Skin of body (tissue), 3 donors: ENCODE measurements at places on chromosomes 3 and 15. TPM values are rescaled to one million over a fixed set of nuclear protein-coding genes. Genes with fewer than 3 reads are reported as not detected.

DNA sequence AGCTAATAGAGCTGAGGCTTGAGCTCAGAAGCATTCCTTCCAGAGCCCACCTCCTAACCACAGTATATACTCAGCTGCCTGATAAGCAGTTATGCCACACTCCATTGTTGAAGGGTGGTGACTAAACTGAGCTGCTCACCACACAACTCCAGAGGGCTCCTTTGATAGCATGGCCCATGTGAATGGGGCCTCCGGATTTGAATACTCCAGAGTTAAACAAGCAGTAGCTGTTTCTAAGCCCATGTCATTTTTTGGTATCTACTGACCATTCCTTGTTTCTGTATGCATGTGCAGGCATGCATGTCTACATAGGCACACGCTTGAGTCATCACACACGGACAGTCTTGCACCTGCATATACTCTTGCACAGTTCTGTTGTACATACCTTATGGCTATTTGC lies 28.9 kb downstream of the IGSF10 start:
- no peak for DNase-seq

DNA sequence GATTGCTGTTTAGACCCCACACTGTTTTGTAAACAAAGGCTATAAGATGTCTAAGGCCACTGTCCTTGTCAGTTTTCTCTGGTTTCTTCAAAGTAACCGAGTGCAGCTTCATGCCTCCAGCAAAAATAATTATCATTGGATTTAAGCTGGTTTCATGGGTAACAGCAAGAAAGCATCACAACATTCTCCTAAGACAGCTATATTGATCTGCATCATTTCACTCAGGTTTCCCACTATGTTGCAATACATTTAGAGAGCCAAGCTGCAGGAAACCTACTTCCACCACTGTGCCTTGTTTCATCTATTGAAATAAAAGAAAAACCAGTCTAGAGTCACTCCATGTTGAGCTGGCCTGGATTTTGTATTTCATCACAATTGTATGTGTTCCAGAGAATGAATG lies 351.4 kb downstream of the OXSM start:
- DNase-seq, result no peak

ZMYND10 gene
- 0.89 TPM for total RNA-seq

PTX3 gene
- total RNA-seq, result 24.6 TPM

EFHB gene
- 0.79 TPM for total RNA-seq
